ENCODE measurements at places on chromosomes 3 and 15.

GRCh38 chr3:32360493-32360827 lies 31.2 kb upstream of the CMTM7 start:
- no peak for DNase-seq

DNA sequence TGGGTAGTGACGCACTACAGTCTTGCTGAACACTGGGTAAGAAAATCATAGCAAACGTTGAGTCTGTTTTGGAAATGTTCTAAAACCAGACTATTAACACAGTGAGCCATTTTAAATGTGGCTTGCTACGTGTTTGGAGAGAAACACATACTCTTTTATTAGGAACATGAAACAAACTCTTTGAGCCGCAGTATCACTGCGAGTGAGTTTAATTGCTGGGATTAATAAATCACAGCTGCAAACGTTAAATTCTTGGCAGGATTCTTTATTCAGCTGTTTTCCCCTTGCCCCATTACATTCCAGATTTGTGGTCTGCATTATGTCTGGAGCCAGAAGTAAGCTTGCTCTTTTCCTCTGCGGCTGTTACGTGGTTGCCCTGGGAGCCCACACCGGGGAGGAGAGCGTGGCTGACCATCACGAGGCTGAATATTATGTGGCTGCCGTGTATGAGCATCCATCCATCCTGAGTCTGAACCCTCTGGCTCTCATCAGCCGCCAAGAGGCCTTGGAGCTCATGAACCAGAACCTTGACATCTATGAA lies 33.6 kb downstream of the BTD start:
- DNase-seq, result no peak

DNA sequence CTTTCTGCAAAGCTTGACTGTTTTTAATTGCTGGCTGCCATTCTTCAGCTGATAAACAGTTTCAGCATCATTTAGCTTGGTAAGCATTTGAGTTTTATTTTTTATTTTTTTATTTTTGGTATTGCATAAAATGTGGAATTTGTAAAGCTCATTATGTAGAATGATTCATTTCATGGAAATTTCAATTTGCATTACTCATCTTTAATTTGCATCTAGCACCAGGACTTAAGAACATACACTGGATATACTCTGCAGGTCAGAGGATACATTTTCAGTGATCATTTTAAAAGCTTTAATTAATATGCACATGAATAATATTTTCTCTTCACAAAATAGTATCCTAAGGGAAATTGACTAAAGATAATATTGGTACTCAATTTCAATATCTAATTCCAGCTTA lies 732.4 kb upstream of the BCHE start:
- no peak for DNase-seq

- DNase-seq, result no peak
Observed at GRCh38 chr15:77739591-77740378, 107.1 kb upstream of the LINGO1 start.

DNA sequence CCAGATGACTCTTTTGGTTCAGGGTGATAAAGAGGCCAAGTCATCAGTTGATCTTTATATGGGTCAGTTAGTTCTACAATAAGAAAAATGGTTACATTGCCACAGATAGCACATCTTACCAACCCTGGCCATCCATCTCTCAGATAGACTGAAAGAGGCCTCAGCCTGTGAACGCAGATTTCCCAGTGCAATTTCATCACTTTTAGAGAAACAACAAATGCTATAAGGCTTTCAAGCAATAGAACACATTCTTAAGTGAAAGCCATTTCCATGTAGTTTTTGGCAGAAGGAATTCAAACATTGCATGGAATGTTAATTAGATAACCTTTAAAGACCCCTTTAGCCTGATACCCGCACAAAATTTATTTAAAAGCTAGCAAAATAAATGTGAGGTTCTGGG lies 200.6 kb upstream of the ZBTB20 start:
- no peak for DNase-seq

GRCh38 chr15:34011481-34011880 lies 27.5 kb downstream of the AVEN start:
- no peak for DNase-seq

DNA sequence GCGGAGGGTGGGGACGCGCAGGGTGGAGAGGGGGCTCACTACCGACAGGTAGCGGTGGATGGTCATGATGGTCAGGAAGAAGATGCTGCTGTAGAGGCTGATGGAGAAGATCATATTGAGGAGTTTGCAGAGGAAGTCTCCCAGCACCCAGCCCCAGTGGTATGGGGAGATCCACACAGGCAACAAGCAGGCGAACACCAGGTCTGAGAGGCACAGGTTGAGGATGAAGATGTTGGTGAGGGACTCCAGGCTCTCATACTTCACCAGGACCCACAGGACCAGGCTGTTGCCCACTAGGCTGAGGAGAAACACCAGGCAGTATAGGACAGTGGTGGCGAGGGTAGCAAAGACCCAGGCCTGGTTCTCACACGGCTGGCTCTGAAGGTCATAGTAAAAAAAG lies 5.8 kb downstream of the XCR1 start:
- DNase-seq, result no peak

DNA sequence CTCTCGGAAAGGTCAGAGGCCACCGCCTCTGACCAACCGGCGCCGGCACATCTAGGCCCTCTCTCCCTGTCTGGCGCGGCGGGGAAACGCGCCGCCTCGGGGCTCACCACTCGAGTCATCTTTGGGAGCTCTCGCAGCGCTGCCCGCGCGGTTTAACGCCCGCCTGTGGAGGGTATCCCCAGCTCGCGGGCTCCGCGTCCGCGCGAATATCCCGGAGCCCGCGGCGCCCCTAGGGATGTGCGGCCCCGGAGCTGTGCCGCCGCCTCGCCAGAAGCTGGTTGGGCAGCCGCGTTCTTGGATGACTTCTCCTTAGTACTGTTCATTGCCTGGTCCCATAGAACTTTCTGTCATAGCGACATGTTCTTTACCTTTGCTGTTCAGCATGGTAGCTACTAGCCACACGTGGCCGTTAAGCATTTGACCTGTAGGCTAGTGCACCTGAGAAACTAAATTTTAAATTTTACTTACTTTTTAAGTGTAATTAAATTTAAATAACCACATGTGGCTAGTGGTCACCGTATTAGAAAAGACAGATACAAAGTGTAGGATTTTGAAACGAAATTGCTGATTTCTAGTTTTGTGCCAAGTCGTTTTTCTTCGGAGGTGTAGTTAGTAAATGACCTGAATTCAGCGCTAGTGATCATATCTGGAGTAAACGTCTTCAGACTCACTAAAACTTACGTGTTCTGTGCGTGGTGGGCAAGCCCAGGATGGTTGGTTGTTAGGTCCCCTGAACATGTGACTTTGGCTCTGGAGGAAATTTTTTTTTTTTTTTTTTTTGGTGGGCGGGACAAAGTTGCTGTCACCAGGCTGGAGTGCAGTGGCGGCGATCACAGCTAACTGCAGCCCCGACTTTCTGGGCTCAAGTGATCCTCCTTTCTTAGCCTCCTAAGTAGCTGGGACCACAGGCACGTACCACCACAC lies 835 bp downstream of the ARIH2 start:
- DNase-seq, result peak; percentile 22

GRCh38 chr3:86990734-86991481 lies at the start of gene VGLL3:
Gene VGLL3 (minus strand): TSS chr3:86991149. CDS start chr3:86990743, 406 bp downstream.
- no peak for DNase-seq

DNA sequence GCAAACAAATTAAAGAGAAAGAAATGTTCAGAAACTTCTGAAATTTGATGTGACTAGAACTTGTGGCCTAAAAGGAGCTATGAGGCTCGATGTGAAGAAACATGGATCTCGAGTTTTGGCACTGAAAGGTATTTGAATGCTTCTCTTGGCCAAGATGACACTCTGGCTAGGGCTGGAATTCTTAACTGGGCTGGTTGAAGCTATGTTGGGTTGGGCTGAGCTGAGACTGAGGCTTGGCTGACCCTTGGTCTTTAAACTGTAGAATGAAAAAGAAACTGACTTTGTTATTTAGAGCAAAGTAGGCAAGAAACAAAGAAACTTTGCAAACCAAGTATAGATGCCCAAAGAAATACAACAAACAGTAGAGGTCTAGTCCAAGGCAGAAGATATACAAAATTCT lies 28.1 kb upstream of the CLDN16 start:
- DNase-seq, result no peak

DNA sequence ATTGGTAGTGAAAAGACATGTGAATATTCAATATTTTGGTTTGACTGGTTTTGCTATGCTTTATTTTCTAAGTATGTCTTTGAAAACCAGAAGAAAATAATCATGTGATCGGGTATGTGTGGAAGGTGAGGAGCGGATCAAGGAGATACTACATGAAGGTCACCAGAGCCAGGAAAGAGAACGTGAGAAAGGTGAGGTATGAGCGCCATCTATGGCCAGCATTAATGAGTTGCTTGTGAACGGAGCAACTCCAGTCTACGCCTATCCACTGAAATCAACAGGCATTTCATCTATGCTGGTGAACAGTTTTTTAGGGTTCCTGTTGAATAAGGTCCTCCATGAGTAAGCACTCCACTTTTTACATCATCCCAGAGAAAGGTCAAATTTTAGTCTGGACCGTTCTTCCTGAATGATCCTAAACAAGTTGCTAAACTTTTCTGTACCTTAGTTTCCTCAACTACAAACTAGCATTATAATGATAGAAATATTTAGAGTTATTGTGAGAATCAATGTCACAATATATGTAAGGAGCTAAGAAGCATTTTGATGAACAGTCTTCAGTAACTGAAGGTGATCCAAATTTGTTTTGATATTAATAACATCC lies 1435.2 kb upstream of the CADM2 start:
- peak; percentile 44 for DNase-seq

GRCh38 chr15:60585743-60586708 lies 107.1 kb upstream of the ICE2 start:
- peak; percentile 79 for DNase-seq

GRCh38 chr3:123416173-123416572 lies 32.7 kb downstream of the ADCY5 start:
- no peak for DNase-seq

DNA sequence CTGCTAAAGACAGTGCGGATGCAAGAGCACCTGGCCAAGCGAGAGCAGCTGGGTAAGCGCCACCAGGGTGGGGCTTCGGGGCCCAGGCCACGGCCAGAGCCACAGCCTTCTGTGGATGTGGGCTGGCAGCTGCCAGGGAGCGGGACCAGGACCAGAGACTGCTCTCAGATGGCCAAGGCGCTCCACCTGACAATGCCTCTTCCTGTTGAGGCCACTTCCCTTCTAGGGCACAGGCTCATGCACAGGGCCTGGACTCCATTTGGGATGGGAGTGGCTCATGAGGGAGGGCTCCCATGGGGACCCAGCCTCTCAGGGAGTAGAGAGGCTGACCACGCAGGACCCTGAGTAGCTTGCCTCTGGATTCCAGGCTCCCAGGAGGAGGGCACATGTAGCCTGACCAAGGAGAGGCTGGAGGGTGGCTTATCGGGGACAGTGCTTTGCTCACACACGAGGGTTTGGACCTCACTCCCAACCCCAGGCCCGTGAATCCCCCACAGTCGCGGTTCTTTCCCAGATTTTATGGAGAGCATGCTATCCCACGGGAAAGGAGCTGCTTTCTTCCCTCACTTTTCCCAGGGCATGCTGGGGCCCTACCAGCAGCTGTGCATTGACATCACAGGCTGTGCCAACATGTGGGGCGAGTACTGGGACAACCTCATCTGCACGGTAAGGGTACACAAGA lies 25.1 kb downstream of the ACAA1 start:
- no peak for DNase-seq

DNA sequence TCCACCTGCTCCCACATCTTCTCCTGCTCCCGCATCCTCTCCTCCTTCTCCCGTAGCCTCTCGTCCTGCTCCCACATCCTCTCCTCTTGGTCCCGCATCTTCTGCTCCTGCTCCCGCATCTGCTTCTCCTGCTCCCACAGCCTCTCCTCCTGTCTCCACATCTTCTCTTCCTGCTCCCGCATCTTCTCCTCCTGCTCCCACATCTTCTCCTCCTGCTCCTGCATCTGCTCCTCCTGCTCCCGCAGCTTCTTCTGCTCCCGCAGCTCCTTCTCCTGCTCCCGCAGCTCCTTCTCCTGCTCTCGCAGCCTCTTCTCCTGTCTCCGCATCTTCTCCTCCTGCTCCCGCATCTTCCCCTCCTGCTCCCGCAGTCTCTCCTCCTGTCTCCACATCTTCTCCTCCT lies 5.8 kb downstream of the GOLGA6L2 start:
- DNase-seq, result no peak

DNA sequence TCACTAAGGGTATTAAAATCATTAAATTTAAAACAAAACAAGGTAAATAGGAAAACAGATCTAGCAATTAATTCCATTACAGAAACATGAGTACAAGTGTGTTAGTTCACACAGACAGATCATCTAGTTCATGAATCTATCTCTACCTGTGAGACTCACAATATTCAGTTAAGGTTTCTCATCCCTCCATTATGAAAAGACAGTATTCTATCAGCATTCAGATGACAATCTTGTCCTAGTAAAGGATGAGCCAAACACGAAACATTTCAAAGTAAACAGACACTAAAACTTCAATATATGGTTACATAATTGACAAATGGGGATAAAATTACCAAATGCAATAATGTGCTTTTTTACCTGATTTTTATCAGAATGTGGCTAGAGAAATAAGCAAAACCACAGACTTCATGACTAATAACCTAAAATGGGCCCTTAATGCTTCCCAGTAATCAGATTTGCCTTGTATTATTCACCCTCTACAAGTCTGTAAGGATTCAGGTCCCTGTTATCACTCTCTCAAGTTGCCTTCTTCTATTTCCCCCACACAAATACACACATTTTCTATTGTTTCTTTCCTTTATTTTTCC lies 126.8 kb downstream of the DLG1 start:
- DNase-seq, result no peak

DNA sequence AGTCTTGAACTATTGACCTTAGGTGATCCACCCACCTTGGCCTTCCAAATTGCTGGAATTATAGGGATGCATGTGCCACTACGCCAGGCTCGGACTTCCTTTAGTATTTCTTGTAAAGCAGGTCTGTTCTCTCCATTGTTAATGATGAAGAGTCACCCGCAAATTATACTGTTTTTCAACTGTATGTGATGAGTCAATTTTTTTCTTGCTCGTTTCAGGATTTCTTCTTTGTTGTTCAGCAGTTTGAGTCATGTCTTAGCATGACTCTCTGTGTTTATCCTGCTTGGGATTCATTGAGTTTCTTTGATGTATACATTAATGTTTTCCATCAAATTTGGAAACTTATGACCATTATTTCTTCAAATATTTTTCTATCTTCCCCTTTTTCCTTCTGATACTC lies 28.9 kb downstream of the GRAMD1C start:
- DNase-seq, result no peak

GRCh38 chr3:50608278-50608677 lies 3.3 kb downstream of the CISH start:
- no peak for DNase-seq

DNA sequence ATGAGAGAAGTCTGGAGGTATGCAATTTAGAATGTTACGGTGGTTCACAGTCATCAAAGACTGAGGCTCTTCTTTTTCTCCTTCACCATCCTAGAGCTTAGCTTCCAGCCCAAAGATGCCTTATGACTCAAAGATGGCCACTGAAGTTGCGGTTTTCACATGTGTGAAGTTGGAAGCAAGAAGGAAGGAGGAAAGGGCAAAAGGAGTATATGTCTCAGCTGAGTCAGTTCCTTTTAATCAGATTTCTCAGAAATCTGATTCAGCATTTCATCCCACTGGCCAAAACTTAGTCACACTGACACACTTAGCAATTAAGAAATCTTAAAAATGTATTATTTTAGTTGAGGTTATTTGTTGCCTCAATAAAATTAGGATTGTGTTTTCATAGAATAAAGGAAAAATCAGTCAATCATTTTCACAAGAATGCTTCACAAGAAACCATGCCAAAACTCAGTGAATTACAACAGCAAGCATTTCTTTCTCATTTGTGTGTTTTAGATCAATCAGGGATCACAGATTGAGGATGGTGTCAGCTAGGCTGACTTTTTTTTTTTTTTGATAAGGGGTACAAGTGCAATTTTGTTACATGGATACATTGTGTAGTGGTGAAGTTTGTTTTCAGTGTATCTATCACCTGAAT lies 211.1 kb upstream of the GADL1 start:
- peak; percentile 9 for DNase-seq
